ENCODE measurements at places on chromosomes 6 and 20.

DNA sequence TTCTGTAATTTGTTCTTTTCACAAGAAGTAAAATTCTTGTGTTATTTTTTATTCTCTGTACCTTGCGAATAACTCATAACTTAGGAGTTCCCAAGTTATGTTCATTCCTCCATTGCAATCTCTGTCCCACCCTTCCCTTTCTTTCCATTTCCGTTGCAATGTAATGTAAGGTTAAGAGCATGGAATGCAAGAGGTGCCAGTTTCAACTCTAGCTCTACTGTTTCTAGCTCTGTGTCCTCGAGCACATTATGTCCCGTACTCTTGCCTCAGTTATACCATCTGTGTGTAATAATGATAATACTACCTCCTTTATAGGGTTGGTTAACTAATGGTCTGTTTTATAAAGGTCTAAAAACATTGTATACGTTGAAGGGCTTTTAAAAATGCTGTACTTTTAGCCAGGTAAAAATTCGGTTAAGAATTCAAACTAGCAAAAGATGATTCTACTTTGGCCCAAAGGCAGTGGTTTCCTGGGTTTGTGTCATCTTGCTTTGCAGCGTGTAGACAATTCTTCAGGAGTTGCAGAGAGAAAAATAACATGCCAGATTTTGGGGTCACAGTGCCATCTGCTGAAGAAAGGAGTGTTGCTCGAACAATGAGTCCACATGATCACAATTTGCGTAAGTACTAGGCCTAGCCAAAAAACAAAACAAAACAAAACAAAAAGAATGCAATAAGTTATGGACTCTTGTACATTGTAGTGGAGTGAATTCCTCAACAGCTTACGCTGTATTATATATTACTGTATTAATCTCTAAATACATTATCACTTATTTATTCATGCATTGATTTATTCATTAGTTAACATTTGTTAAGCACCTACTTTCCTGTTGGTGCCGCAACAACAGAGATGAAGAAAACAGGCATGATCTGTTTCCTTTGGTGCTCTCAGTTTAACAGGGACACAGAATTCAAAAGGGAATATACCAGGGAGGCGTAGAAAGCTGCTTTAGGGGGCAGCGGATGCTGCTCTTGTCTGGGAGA lies 10.0 kb upstream of the PFDN4 start:
- DNase-seq: no peak

DNA sequence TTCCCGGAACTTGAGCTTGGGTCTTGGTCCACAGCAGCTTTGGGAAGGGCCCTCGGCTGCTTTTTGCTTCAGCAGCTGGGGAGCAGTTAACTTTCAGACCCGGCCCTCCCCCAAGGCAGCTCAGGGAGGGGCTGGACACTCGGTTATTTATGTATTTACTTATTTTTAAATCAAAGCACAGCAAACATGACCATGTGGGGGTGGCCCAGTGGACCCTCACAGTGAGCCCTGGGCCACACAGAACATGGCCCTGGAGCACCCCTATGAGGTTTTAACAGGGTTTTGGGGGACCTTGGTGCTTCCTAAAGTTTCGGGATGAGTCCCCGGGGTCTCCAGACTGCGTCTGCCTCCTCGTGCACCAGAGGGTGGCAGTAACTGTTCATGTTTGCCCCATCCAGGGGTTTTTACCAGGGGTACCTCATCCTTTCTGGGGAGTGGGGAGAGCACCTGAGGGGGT lies 26.6 kb upstream of the NPBWR2 start:
- no peak for DNase-seq

GRCh38 chr20:23966927-23967615 lies 21.5 kb downstream of the GGTLC1 start:
- no peak for DNase-seq

DNA sequence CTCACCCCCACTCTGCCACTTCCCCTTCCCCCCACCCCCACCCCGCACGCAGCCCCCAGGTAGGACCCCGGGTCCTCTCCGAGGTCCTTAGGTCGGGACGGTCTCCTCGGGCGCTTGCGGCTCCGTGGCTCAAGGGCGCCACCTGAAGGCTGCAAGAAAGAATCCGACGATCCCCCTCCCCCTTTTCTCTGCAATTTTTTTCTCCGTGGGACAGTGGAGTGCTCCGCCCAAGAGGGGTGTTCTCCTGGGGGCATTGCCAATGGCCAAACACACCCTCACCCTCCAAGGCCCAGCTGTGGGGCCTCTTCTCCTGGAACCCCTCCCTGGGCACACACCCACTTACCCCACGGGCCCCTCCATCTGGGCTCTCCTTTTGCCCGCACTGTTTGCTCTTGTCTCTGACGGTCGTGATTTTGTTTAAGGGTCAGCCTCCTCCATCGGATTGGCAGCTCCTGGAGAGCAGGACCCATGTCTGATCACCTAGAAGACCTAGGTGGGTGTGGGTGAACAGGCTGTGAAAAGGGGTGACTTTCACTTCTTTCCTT lies 1.1 kb upstream of the TMEM74B start:
- DNase-seq: no peak

DNA sequence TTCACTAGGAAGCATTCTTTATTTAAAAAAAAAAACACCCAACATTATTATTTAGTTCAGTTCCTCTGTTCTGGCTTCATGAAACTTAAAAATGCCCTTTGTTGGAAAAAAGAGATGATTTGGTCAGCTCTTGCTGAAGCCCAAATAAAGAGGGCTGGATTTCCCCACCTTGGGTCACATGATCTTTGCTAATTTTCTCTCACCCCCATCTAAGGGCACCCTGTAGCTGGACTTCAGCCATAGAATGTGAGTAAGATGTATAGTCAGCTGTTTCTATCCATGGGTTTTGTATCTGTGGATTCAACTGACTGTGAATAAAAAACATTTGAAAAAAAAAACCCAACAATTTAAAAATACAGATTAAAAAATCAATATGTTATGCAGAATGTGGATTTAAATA lies 213.9 kb upstream of the SULF2 start:
- DNase-seq: no peak

GRCh38 chr6:1436334-1437306 lies 47.2 kb downstream of the FOXF2 start:
- peak; percentile 24 for DNase-seq

GRCh38 chr6:153503810-153504209 lies 372.7 kb upstream of the RGS17 start:
- no peak for DNase-seq

GRCh38 chr6:56842686-56843475 lies 112.0 kb upstream of the BEND6 start:
- no peak for DNase-seq

- no peak for DNase-seq
Measured at GRCh38 chr6:156146891-156147290, 630.3 kb upstream of the ARID1B start.

DNA sequence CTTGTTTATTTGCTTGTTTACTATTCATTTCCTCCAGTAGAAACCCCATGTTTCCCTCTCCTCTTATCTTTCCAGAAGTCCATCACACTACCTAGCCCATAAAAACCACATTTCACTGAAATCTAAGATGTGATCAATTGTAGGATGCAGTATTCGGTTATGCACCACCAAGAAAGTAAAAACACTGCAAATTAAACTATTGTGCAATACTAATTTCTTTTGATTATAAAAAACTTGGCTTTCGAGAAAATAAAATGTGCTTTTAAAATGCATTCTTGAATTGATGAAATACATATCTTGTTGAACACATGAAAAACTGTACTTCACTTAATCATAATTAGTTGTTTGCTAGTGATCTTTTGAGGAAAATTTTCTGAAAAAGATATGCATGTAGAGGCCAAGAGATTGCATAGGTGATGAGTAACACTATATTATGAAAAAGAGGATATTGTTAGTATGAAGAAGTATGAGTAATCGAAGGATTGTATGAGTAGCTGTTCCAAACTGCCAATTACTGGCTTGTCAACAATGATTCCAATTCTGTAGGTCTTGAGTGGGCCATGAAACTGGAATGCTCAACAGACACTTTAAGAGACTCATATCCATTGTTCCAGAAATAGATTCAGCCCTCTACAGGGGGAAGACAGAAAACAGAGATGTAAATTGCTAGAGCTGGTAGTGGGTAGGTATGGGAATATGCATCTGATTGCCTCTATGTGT lies 79.7 kb downstream of the RNF217 start:
- no peak for DNase-seq

- DNase-seq: peak; percentile 7
Measured at GRCh38 chr6:138987080-138987642, 892 bp downstream of the REPS1 start.

GRCh38 chr20:51594236-51595057 lies 51.9 kb upstream of the NFATC2 start:
- DNase-seq: no peak

DNA sequence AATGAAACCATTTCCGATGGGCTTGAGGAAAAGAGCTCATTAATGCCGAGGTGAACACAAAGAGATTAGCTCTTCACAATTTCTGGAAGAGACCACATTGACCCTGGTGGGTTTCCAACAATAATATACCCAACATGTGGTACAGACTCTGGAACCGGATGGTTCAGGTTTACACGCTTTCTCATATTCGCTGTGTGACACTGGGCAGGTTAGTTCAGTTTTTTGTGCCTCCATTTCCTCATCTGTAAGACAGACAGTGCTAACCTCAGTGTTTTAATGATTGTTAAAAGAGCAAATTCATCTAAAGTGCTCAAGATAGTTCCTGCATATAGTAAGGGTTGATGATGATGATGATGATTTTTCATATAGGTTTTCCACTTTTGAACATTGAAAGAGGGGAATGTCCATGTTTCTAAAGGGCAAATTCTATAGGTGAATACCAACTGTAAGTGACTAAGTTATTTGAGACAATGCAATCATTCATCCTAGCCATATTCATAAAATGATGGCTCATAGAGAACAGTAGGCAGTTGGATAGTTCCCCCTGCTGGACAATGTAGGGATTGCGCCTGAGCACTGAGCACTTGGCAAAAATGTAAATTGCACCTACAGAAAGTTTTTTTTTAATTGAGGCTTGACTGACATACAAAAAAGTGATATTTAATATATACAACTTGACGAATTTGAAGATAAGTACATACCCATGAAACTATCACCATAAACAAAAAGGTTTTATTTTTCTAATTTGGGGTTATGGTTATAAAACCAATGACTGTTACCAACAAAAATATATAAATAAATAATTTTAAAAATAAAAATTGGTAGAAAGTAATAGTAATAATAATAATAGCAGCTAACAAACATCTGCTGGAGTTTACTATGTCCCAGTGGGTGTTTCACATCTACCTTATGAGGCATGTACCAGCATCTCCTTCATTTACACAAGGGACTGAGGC lies 2.1 kb upstream of the PERP start:
- peak; percentile 70 for DNase-seq

DNA sequence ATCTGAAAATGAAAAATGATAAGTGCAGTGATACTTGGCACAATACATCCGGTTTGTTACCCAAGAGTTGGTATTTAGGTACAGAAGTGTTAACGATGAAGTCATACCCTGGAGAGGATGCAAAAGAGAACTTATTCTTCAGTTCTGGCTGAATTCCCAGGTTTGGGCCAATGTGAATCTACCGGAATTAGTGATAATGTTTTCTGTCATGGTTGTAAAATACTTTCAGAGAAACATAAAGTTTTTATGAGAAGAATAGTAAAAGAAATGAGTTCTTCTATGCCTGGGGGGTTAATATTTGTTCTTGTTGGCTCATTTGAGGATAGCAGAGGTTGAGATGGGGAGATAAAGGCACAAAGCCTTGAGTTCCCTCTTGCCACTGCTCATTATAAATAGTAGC lies 509.9 kb upstream of the POU3F2 start:
- no peak for DNase-seq

GRCh38 chr6:133341607-133342158 lies 100.5 kb downstream of the EYA4 start:
- no peak for DNase-seq

GRCh38 chr6:123007885-123008284 lies 11.8 kb downstream of the CLVS2 start:
- no peak for DNase-seq

- DNase-seq: no peak
Measured at GRCh38 chr20:10654250-10654610, 19.6 kb downstream of the JAG1 start.

GRCh38 chr6:48087448-48087847 lies 23.5 kb downstream of the PTCHD4 start:
- DNase-seq: no peak

- no peak for DNase-seq
Measured at GRCh38 chr20:4050203-4050980, 35.0 kb upstream of the RNF24 start.

- no peak for DNase-seq
Measured at GRCh38 chr20:47561603-47562583, 60.2 kb downstream of the NCOA3 start.

DNA sequence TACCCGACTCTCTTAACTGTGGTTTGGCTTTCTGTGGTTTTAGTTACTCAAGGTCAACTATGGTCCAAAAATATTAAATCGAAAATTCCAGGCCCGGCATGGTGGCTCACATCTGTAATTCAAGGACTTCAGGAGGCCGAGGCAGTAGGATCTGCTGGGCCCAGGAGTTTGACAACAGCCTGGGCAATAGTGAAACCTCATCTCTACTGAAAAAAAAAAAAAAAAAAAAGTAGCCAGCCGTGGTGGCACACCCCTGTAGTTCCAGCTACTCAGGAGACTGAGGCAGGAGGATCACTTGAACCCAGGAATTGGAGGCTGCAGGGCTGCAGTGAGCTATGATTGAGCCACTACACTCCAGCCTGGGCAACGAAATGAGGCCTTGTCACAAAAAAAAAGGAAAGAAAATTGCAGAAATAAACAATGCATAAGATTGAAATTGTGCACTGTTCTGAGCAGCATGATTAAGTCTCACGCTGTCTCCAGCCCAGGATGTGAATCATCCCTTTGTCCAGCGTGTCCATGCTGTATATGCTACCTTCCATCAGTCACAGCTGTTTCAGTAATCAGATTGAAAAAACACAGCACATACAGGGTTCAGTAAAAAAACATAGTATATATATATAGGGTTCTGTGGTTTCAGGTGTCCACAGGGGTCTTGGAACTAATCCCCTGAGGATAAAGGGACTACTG lies 40.7 kb downstream of the RGS17 start:
- DNase-seq: no peak

DNA sequence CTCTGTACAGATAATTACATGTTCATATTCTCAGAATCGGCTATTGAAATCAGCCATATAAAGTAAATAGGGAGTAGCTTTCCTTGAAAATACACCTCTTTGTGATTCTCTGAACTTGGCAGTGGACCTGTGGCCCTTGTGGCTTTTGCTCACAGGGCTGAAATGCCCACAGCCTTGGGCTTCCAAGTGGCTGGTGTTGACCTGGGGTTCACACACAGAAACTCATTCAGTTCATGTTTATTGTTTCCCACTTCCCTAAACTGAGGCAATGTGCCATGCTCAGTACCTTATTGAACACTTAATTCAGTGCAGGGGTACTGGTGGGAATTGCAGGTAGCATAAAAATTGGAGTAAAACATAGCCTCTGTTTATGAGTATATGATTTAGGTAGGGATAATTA lies 19.1 kb upstream of the TULP4 start:
- DNase-seq: no peak

- no peak for DNase-seq
Measured at GRCh38 chr6:72417759-72418158, 204.1 kb upstream of the KCNQ5 start.
